Effector CD4-positive, alpha-beta T cell (primary cell): ENCODE measurements at places on chromosomes 2 and 18.

- DNase-seq = no peak
Measured at GRCh38 chr2:101516823-101517690, 42.1 kb upstream of the RFX8 start.

GRCh38 chr2:224764565-224765236 lies 48.5 kb upstream of the CCDC195 start:
- no peak for DNase-seq

DNA sequence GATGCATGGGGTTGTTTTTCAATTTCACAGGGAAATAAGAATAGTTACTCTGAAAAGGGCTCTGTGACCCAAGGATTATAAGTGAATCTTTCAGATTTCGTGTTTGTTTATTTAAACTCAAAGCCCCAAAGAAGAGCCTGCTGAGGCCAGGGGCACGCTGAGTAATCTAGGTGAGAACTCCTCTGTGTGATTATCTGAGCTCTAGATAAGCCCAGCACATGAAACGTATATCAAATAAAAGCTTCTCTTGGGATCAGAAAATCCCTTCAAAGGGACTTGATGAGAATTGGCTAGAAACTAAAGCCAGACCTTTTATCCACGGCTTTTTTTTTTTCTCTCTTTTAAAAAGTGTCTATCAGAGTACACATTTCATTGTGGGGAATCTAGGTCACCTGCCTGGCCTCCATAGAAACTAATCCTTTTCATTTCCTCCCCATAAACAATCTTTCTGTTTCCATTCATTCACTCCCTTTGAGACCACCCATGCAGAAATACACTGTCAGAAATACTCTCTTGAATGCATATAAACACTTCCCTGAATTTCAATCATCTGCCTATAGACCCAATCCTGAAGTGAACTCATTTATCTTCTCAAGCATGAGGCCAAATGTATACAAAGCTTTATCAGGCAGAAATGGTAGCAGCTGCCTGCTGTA lies 137.4 kb downstream of the RIT2 start:
- no peak for DNase-seq

GRCh38 chr18:32300914-32301313 lies 111.1 kb downstream of the MEP1B start:
- no peak for DNase-seq

- DNase-seq = no peak
Measured at GRCh38 chr2:106020821-106021661, 173.1 kb downstream of the UXS1 start.

- no peak for DNase-seq
Measured at GRCh38 chr2:705971-706511, 28.8 kb upstream of the TMEM18 start.

- DNase-seq = no peak
Measured at GRCh38 chr2:56523816-56524215, 340.0 kb downstream of the CCDC85A start.

GRCh38 chr18:44170208-44170880 lies 510.3 kb upstream of the SETBP1 start:
- DNase-seq = no peak

DNA sequence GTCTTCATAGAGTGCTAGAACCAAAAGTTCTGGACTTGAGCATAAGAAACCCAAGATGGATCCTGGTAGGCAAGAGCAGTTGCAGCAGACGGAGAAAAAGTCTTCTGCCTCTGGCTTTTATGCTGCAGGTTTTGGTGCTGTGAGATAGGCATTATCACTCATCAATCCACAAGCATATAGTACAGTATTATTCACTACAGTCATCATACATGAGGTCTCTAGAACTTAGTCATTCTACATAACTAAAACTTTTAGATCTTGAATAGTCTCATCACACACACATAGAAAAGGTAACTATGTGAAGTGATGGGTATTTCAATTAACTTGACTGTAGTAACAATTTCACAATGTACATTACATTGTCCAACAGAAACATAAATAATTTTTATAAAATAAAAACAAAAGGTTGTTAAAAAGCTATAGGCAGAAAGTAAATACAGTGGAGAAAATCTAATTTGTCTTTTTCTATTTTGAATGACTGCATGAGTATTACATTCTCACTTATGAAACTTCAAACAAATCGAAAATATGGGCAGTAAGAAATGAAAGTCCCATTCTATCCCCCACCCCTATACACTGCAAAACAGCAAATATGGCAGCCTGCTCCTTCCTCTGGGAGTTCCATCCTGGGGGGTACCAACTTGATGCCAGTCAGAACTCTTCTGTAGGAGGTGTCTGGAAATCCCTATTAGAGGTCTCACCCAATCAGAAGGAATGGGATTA lies 534.3 kb upstream of the ACVR2A start:
- DNase-seq = no peak

- DNase-seq = no peak
Measured at GRCh38 chr18:33830213-33830612, 252.2 kb downstream of the ASXL3 start.

- no peak for DNase-seq
Measured at GRCh38 chr2:27989149-27989548, 98.6 kb downstream of the BABAM2 start.

- no peak for DNase-seq
Measured at GRCh38 chr2:124524155-124524915, 499.2 kb downstream of the CNTNAP5 start.

DNA sequence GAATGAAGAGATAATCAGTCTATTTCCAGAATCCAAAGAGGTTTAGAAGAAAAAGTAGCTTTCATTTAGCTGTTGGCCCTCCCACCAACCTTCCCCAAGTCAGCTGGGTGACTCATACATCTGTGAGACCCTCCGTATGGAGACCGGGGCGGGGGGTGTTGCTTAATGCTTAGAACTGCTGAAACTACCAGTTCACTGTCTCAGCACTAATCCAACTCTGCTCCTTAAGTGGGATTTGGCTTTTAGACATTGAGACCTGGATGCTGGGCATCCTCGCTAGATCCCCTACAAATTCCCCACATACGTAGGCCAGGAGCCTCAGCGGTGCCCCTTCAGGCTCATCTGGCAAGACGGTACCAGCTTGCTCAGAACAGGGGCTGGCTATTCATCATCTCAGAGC lies at the start of gene SAG:
SAG (plus strand) TSS at position 252 of the 400 bp plus-strand sequence. CDS start 1,374 bp downstream, outside the sequence.
- no peak for DNase-seq
